HTR-8/SVneo (cell line): ENCODE measurements at places on chromosomes 6 and 20.
A peak's percentile ranks its signal among the peaks of the same experiment; 100 is the strongest.

- peak; percentile 76 for DNase-seq
These were observed 28.1 kb downstream of the PDYN start for GRCh38 chr20:1965520-1966351.

- no peak for DNase-seq
These were observed 67.5 kb upstream of the FBXO30 start for GRCh38 chr6:145882121-145882531.

GRCh38 chr6:141598487-141598886, 534.2 kb upstream of the GJE1 start:
- no peak for DNase-seq

- peak; percentile 66 for DNase-seq
These were observed 5.1 kb downstream of the DEF6 start for GRCh38 chr6:35302604-35303241.

- DNase-seq, result no peak
These were observed 209.4 kb downstream of the FOXA2 start for GRCh38 chr20:22374678-22375590.
